Activated T-cell treated with anti-CD3 and anti-CD28 coated beads for 24 hours (primary cell): ENCODE measurements at places on chromosomes 2 and 18.

GRCh38 chr2:200357845-200358244, 51.4 kb downstream of the SPATS2L start:
- DNase-seq = no peak

DNA sequence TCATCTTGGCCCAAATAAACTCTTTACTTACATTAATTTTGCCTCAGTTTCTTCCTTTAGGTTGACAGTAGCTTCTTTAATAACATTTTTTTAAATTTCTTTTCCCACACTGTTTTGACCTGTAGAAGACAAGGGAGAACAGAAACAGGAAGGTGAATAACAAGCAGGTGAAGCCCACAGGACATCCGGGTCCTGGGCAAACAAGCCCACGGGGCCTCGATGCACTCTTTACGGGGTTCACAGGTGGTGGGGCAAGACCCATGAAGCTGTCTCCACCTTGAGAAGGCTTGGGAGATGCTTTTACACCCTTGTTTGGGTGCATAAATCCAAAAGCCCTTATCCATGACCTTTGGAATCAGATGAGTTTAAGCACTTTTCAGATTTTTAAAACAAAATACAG, 301.0 kb upstream of the MGAT5 start:
- DNase-seq = no peak

DNA sequence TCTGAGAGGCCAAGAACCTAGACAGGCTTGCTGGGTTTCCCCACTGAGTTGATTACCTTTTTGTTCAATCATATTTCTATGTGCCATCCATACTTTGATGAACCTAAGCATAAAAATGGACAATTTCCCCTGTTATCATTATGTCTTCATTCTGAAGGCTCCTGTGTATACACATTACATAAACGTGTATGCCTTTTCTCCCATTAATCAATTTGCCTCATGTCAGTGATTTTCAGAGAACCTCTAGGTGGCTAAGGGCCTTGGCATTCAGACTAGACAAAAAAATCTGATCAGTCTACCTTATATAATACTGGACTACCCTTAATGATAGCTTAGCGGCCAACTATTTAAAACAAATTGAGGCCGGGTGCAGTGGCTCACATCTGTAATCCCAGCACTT, 4.1 kb upstream of the PEX13 start:
- DNase-seq = no peak

- DNase-seq = no peak
These were observed 198.5 kb downstream of the TNS1 start for GRCh38 chr2:217804338-217804737.

GRCh38 chr18:22286585-22286984, 117.2 kb downstream of the GATA6 start:
- DNase-seq = no peak

DNA sequence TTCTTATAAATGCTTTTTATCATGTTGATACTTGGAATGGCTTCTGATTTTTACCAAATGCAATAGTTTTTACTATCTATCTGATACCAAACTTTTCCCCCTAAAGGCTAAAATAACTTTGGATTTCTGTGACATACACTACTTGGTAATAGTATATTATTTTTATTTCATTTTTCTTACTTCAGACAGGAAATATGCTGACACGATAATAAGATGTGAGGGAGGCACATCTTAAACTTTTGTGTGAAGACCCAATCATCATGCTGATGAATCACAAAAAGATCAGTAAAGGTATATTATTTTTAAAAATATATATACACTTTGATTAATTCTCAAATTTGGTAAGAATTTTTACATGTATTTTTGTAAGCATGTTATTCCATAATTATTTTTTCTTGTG, 122.8 kb downstream of the TGIF1 start:
- no peak for DNase-seq

DNA sequence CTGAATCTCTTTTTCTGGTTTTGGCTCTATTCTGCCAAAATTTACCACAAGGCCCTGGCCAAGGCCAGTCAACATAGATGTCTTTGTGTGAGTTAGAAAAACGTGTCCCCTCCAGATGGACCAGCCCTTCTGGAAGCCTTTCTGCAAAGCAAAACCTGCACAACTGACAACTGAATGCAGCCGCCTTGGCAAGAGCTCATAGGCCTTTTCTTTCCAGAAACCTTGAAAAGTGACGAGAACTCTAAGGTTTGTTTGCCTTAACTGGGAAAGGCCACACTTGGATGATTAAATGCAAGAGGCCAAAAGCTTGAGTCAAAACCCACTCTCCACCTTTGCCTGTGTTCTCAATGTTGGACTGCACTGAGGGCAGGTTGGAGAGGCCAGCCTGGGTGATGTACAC, 103.9 kb downstream of the COLEC12 start:
- DNase-seq = no peak
